ENCODE measurements at places on chromosomes 11 and 22.

DNA sequence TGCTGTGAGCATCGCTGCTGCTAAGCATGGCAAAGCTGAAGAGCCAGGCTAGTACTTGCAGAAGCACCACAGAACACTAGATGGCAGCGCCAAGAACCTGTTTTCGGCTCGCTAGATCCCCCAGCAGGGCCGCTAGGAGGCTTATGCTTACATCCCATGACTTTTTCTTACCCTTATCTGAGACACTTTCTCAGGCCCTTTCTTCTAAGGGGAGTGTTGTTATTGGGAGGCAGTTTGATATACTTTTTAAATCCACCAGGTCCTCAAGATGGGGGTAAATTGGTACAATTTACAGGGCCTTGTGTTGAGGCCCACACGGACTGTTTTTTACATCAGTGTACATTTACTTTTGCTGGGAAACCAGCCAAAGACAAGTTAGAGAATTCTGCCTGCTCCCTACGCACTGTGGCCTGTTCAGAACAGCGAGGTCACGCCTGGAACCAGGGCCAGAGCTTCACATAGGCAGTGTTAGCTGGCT lies 4.0 kb downstream of the TRIM6 start:
- DNase-seq: peak; percentile 38

DNA sequence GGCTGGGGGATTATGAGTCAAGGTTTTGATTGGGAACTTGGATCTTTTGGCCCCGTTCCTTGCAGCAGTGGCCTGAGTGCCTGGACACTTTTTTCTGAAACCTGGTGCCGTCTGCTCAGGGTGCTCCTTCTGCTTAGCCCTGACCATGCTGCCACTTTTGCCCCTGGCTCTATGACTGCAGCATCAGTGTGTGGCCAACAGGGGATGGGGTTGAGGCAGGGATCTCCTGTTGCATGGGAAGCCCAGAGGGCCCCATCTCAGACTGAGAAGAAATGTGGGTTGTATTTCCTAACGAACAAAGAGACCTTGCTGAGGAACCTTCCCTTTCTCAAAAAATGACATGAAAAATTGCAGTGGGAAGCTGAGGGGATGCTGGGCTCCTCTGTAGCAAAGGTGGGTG lies 18.7 kb downstream of the POU2F3 start:
- no peak for DNase-seq

- DNase-seq: no peak
These were observed 948.2 kb downstream of the NTM start for GRCh38 chr11:132318421-132319157.

GRCh38 chr11:61295596-61295926 lies 445 bp upstream of the VWCE start:
- no peak for DNase-seq

GRCh38 chr11:64074239-64074638 lies 38.5 kb downstream of the FLRT1 start:
- no peak for DNase-seq

DNA sequence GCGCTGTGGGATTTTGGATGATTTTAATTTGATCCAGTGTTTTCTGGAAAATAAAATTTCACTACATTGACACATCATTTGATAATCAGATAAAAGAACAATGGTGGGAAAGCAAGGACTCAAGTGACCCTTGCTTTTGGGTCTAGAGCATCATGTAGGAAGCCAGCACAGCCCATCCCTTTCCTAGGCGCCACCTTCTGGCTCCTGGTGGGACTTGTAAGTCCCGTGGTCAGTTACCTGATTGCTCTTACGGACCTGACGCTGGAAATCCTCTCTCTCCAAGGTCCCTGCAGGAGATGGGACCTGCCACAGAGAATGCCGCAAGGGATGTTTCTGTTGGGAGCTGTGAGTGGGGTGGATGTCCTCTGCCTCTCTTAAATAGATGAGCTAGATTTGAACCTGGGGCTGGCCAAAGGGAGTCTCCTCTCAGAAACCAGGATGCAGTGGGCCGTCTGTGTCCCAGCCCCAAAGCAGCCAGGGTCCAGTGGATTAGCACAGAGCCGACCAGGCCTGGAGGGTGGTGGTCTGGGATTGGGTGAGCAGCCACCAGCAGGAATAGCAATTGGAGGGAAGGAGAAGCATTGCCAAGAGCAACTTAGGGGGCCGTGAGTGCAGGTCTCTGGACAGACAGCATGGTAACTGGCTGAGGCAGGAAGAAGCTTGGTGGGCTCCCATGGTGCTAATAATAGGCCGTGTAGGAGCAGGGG lies 21.7 kb downstream of the TIMP3 start:
- DNase-seq: no peak

GRCh38 chr22:38879108-38879729 lies 7.2 kb upstream of the CBX6 start:
- no peak for DNase-seq

DNA sequence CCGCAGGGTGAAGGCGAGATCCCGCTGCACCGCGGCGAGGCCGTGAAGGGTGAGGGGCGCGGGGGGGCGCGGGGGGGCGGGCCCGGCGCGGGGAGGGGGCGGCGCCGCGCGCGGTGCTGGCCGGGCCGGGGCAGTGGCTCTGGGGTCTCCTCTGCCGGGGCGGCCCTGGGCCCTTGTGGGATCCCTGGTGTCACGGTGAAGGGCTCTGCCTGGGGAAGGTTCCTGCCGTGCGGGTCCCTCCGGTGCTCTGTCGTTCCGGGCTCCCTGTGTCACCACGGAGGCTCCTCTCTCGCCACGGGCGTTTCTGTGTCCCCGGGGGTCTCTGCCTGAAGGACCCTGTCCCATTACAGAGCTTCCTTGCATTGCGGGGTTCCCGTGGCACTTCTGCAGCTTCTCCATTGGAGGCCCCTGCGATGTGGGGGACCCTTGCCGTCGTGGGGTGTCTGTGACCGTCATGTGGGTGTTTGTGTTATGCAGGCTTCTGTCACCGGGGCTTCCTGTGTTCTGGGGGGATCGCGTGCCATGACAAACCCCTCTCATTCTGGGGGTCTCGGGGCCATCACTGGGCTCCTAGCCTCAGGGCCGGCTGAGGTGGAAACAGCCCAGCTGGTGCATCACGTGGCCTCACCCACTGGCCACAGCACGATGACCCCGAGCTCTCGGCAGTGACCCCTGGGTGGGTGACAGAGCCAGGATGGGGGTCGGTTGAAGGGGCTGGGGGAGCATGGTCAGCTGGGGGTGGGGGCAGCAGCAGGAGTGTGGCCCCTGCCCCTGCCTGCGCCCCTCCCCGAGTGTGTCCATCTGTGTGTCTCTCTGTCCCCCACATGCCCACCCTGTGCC lies 25.3 kb downstream of the SHANK3 start:
- DNase-seq: no peak

- DNase-seq: no peak
These were observed 887.6 kb downstream of the OPCML start for GRCh38 chr11:132644520-132645239.

- no peak for DNase-seq
These were observed 137.8 kb upstream of the MTMR2 start for GRCh38 chr11:96061730-96062129.

GRCh38 chr11:72222106-72222891 lies 2.3 kb upstream of the INPPL1 start:
- no peak for DNase-seq

DNA sequence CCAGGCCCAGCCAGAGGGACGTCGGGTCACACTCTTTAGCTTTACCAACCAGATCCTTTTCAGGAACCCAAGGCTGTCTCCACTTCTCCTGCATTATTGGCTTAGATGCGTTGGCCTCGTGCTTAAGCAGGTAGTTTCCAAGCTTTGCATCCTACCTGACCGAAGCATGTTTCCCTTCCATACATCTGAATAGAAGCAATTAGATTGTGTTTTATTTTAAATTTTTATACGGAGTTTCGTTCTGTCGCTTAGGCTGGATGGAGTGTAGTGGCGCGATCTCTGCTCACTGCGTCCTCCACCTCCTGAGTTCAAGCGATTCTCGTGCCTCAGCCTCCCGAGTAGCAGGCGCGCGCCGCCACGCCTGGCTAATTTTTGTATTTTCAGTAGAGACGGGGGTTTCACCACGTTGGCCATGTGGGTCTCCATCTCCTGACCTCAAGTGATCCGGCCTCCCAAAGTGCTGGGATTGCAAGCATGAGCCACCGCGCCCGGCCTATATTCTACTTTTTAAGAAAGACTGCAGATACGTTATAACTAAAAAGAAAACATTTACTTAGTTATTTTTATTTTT lies 677 bp downstream of the DYNC2H1 start:
- no peak for DNase-seq

- no peak for DNase-seq
These were observed 29.5 kb downstream of the TRIOBP start for GRCh38 chr22:37726241-37726887.

Data from stimulated activated CD4-positive, alpha-beta T cell treated with anti-CD3 and anti-CD28 coated beads, TNF-alpha, amount 100 ng/mL, for 48 hours (primary cell).